ENCODE measurements at places on chromosomes 7 and 10. TPM values are rescaled to one million over a fixed set of nuclear protein-coding genes. Genes with fewer than 3 reads are reported as not detected.

GRCh38 chr7:19696926-19697325 is 11.9 kb downstream of the POLR1F start:
- no peaks in the 10 kb centered on the region for H3K27me3 ChIP-seq
- no peak for DNase-seq
- H3K27ac ChIP-seq = no peak overlapping the region
- no peaks in the 10 kb centered on the region for H3K4me1 ChIP-seq
- H3K4me3 ChIP-seq = no peak overlapping the region

- no peaks in the 10 kb centered on the region for H3K4me1 ChIP-seq
- no peak overlapping the region for H3K27ac ChIP-seq
- no peak for DNase-seq
- H3K4me3 ChIP-seq = no peak overlapping the region
Observed at GRCh38 chr10:109698086-109698485, 225.2 kb downstream of the XPNPEP1 start.

GRCh38 chr10:21771219-21771618 is 232.3 kb downstream of the DNAJC1 start:
- no peaks in the 10 kb centered on the region for H3K36me3 ChIP-seq
- no peak overlapping the region for H3K27ac ChIP-seq
- no peak for DNase-seq
- H3K27me3 ChIP-seq = no peaks in the 10 kb centered on the region

GRCh38 chr7:12630513-12630819 is 57.0 kb upstream of the ARL4A start:
- no peak overlapping the region for H3K27ac ChIP-seq
- no peaks in the 10 kb centered on the region for H3K4me1 ChIP-seq
- no peaks in the 10 kb centered on the region for H3K36me3 ChIP-seq
- no peak overlapping the region for H3K4me3 ChIP-seq

- H3K4me3 ChIP-seq = no peak overlapping the region
- H3K36me3 ChIP-seq = no peaks in the 10 kb centered on the region
- H3K27ac ChIP-seq = no peak overlapping the region
- no peak for DNase-seq
Observed at GRCh38 chr10:8489823-8490222, 435.3 kb downstream of the GATA3 start.

GRCh38 chr7:116399819-116400218 is 99.7 kb upstream of the CAV2 start:
- peaks cover 4% of the 10 kb centered on the region for H3K4me1 ChIP-seq
- H3K27me3 ChIP-seq = no peaks in the 10 kb centered on the region
- H3K27ac ChIP-seq = peak overlapping the region; percentile 0

DNA sequence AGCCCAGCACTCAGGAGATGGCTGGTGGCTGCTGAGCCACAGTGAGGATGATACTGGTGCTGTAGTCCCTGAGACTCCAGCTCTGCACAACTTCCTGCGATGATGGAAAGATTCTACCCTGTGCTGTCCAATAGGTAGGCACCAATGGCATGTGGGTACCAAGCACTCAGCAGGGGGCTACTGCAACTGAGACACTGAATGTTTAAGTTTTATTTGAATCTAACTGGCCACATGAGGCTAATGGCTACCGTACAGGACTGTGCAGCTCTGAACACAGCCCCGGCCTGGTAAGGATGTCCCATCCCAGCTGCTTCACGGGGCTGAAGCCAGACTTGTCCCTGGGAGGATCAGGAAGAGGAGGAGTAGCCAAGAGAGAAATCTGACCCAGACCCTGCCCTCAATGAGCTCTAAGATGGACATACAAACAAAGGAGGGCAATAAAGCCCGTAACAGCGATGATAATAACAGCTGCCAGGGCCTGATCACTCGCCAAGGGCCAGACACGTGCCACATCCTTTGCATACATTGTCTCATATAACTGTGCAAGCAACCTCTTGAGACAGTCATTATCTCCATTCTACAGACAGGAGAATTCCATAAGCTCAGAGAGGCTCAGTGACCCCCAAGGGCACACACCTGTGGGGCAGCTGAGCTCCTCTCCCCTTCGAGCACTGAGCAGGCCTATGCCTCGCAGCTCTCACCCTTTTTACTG is 3.8 kb downstream of the GPRIN2 start:
- H3K4me3 ChIP-seq = no peak overlapping the region
- peak; percentile 21 for DNase-seq
- peaks cover 4% of the 10 kb centered on the region for H3K27me3 ChIP-seq
- H3K4me1 ChIP-seq = peaks cover 9% of the 10 kb centered on the region
- no peak overlapping the region for H3K27ac ChIP-seq

DNA sequence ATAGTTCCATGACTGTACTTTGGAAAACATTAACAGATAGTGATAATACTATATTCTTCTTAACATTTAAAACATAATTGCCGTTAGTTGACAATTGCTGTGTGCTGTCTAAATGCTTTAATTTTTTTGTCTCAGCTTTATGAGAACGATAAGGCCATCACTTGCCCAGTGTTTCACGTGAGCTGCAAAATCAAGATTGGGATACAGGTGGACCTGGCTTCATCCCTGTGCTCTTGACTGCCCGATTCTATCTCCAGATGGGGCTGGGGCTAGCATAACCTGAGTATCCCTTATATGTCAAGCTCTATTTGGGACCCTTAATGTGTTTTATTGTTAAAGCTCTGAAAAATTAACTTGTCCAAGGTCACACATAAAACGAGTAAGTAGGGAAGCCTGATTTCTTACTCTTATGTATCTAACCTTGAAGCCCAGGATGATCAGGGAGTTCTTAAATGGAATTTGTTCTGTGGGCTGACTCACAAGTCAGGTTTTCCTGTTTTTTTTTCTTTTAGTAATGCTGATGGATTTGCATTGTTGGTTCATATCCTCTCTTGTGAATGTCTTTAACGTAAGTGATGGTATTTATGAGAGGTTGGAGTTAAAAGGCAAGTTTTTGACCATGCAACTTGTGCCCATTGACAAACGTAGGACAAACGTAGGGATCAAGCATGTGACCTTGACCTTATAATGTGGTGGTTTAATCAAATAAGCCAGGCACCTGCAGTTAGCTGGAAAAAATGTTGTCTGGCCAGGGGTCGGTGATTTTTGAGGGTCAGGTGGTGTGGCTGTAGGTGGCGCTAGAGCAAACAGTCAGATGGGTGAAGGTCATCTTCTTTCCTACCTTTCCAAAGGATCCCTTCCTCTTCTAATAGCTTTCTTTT is 3.6 kb downstream of the PRKAR2B start:
- H3K36me3 ChIP-seq = no peaks in the 10 kb centered on the region
- H3K4me3 ChIP-seq = no peak overlapping the region
- H3K27me3 ChIP-seq = no peaks in the 10 kb centered on the region
- H3K4me1 ChIP-seq = peaks cover 23% of the 10 kb centered on the region
- DNase-seq = no peak

GRCh38 chr10:29353887-29354561 is 65.2 kb downstream of the LYZL1 start:
- H3K36me3 ChIP-seq = no peaks in the 10 kb centered on the region
- DNase-seq = no peak
- H3K27me3 ChIP-seq = no peaks in the 10 kb centered on the region
- no peak overlapping the region for H3K4me3 ChIP-seq
- H3K4me1 ChIP-seq = peaks cover 8% of the 10 kb centered on the region
- H3K27ac ChIP-seq = no peak overlapping the region

- no peaks in the 10 kb centered on the region for H3K27me3 ChIP-seq
- H3K4me1 ChIP-seq = no peaks in the 10 kb centered on the region
- no peak for DNase-seq
- no peak overlapping the region for H3K4me3 ChIP-seq
Observed at GRCh38 chr10:66837335-66837734, 88.5 kb upstream of the LRRTM3 start.

GRCh38 chr7:92615861-92616260 is 25.7 kb upstream of the FAM133B start:
- H3K4me3 ChIP-seq = no peak overlapping the region
- no peaks in the 10 kb centered on the region for H3K27me3 ChIP-seq
- no peak for DNase-seq
- H3K27ac ChIP-seq = no peak overlapping the region
- no peaks in the 10 kb centered on the region for H3K4me1 ChIP-seq
- H3K36me3 ChIP-seq = peaks cover 16% of the 10 kb centered on the region

GRCh38 chr10:106189292-106189691 is 975.2 kb downstream of the SORCS1 start:
- H3K27ac ChIP-seq = no peak overlapping the region
- no peaks in the 10 kb centered on the region for H3K4me1 ChIP-seq
- H3K4me3 ChIP-seq = no peak overlapping the region
- H3K36me3 ChIP-seq = no peaks in the 10 kb centered on the region

DNA sequence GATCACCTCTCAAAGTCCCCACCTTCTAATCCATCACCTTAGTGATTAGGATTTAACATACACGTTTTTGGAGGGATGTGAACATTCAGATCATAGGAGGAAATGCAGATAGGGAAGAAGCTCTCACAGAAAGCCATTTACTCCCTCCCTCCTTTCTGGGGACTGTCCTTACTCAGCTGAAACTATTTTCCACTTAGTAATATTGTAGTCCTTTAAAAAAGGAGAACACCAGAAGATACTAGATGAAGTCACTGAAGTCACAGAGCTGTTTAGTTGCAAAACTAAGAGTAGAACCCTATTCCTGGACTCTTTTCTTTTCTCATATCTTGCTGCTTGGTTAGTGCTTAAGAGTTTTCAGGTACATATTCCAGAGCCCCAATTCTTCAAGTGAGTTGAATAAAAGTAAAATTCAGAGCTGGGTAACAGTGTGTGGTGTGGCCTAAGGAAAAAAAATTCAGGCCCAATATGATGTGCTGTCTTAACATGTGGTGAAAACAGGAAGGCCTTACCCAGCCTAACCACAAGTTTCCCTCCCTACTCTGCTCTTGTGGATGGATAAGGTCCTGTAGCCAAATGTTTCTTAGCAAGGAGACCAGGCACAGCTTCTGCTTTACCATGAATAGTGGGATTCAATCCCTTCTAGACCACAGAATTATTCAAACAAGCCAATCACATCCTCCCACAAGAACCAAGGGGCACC is 135.7 kb downstream of the INHBA start:
- H3K36me3 ChIP-seq = no peaks in the 10 kb centered on the region
- H3K4me3 ChIP-seq = no peak overlapping the region
- H3K27ac ChIP-seq = no peak overlapping the region
- DNase-seq = no peak

DNA sequence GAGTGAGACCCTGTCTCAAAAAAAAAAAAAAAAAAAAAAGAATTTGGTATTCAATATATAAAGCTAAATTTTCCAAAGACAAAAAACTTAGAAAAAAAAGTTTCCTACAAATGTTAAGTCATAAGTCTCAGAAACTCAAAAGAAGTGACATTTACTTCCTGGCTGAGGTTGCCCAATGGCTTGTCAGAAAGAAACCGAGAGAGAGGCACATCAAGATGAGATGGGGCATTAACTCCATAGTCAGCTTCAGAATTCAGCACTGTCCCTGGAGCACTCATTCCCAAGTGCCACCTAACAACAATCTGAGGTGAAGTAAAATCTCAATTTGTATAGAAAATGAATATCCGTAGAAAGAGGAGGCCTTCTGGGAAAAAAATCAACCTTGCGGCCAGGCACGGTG is 6.8 kb upstream of the SPOCK2 start:
- no peak for DNase-seq
- peaks cover 25% of the 10 kb centered on the region for H3K36me3 ChIP-seq
- H3K4me1 ChIP-seq = no peaks in the 10 kb centered on the region
- H3K27ac ChIP-seq = no peak overlapping the region
- H3K4me3 ChIP-seq = no peak overlapping the region

- no peaks in the 10 kb centered on the region for H3K4me1 ChIP-seq
- no peak for DNase-seq
- H3K36me3 ChIP-seq = no peaks in the 10 kb centered on the region
- no peak overlapping the region for H3K4me3 ChIP-seq
- no peaks in the 10 kb centered on the region for H3K27me3 ChIP-seq
Observed at GRCh38 chr7:90833443-90833842, 237.3 kb downstream of the CDK14 start.

DNA sequence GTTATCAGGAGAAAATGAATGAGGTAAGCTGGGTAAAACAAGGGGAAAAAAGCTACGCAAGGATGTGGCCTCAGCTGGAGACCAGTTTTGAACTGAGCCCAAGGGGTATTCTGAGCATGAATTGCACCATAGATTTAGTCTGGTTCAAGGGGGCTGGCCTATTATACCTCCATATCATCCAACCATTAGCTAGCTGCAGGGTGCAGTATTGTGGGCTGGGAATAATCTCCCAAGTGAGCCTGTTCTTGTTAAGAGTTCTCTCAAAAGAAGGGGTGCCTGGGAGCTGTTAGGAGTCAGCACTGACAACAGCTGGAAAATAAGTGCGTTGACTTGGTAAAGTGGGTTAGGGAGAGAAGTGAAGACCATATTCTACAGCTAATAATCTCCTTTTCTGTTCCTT is 8.0 kb downstream of the TAS2R16 start:
- DNase-seq = no peak
- no peaks in the 10 kb centered on the region for H3K36me3 ChIP-seq
- no peaks in the 10 kb centered on the region for H3K4me1 ChIP-seq
- H3K27ac ChIP-seq = no peak overlapping the region
- no peaks in the 10 kb centered on the region for H3K27me3 ChIP-seq
- no peak overlapping the region for H3K4me3 ChIP-seq

- H3K27me3 ChIP-seq = no peaks in the 10 kb centered on the region
- no peaks in the 10 kb centered on the region for H3K36me3 ChIP-seq
- H3K4me1 ChIP-seq = peaks cover 37% of the 10 kb centered on the region
- DNase-seq = peak; percentile 44
- H3K27ac ChIP-seq = no peak overlapping the region
- H3K4me3 ChIP-seq = no peak overlapping the region
Observed at GRCh38 chr10:117365612-117366011, 9.6 kb downstream of the PDZD8 start.

DNA sequence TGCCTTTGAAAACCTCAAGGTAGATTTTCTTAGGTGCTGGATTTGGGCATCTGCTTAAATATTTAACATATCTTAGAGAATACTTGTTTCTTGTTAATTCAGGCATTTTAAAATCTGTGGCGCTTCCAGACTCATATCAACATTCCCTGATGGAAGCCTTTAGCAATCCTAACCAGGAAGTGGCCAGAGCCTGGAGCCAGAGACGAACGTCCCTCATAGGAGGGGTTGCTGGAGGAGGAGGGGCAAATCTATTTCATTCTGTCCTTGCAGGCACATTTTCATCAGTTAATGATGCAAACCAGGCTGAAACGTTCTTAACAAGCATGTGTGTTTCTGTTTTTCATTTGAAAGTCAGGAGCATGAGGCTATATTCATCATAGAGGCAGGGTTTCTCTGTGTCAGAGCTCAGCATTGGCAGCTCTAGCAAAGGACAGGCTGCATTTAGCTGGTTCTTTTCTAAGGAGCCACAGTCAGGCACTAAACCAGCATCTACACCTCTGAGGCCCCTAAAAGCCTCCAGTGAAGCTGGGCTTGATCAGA is 17.8 kb upstream of the IFIT2 start:
- H3K27me3 ChIP-seq = no peaks in the 10 kb centered on the region
- no peak for DNase-seq
- peak overlapping the region; percentile 75 for H3K27ac ChIP-seq
- H3K4me1 ChIP-seq = peaks cover 13% of the 10 kb centered on the region

The DENND2A gene
- 27.8 TPM for total RNA-seq

The VSTM4 gene
- 8.9 TPM for total RNA-seq

The TRPV5 gene
- not detected for total RNA-seq

The NOC3L gene
- 5.4 TPM for total RNA-seq

The SNX13 gene
- total RNA-seq = 76.1 TPM

The TAS2R4 gene
- total RNA-seq = 1.3 TPM

The HTRA1 gene
- total RNA-seq = 72.8 TPM

The C10orf67 gene
- 2.2 TPM for total RNA-seq

The RBP3 gene
- total RNA-seq = not detected

The FOXI2 gene
- total RNA-seq = not detected

Measured in upper lobe of left lung (tissue), 6 donors.